ENCODE measurements at places on chromosomes 5 and 9.

DNA sequence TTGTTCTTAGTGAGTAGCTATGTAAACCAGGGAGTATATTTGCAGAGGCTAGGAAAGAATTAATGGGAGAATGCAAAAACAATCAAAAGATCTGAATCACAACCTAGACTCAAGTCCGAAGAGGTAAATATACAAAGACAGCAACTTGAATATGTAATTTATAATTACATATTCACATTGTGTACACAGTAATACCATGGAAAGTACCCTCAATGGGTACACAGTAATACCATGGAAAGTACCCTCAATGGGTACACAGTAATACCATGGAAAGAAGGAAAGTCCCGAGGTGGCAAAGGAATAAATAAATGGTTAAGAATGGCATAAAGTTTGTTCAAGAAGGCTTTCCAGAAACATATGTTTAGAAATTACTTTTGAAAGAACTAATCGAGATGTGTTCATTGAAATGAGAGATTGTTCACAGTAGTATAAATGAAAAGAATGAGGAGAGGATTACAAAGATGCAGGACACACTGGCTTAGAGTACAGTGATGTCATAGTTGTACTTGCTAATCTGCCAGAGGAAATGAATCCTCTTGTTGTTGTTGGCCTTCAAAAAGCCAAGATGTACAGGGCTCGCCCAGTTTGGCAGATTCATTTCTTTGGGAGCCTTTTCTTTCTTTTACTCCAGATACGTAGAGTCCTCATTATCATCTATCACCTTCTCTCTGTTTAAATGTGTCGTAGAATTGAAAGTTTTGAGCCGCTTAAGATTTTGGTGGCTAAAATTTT, 116.0 kb downstream of the UNC13B start:
- no peak for DNase-seq

GRCh38 chr9:133054194-133054890, 7.4 kb upstream of the CEL start:
- no peak for DNase-seq

- DNase-seq: no peak
Observed at GRCh38 chr5:156189628-156190027, 137.3 kb upstream of the SGCD start.

GRCh38 chr5:128673000-128673399, 135.0 kb upstream of the FBN2 start:
- no peak for DNase-seq

- no peak for DNase-seq
Observed at GRCh38 chr5:139901251-139901575, 105.6 kb downstream of the PSD2 start.

DNA sequence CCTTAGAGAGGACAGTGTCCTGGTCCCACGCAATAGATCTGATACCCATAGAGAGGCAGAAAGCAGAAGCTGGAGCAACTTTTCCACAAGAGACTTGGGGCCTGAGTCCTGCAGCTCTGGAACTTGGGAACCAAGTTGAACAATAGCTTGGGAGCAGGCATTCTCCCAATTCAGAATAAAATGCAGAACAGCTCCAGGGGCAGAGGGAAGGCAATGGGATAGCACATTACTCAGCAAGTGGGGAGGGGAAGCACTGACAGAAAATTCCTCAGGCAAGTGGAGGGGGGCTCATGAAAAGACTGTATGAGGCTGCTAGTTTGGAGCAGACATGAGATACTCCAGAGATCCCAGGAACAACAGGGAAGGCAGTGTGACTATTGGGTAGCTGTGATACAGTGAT, 513.6 kb downstream of the HINT1 start:
- no peak for DNase-seq

- no peak for DNase-seq
Observed at GRCh38 chr9:127776195-127776923, 2.1 kb downstream of the SH2D3C start.

- no peak for DNase-seq
Observed at GRCh38 chr5:168809218-168809617, 230.1 kb upstream of the PANK3 start.

DNA sequence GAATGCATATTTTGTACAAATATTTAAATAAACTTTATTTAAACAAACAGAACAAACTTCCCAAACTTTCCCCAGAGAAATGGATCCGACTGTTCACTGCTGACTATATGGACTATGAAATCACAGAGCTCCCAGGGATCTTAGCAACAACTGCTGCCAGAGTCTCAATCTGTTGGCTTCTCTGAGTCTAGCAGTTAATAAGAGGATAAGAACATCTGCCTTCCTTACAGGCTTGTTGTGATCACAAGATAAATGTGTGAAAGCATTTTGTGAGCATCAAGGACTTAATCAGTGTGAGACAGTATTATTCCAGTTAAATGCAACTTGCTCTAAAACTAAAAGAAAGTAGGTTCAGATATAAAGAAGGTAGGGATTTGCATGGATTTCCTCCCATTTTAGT, 31.4 kb upstream of the MYOT start:
- no peak for DNase-seq

GRCh38 chr5:129972465-129973141, 68.3 kb downstream of the CHSY3 start:
- no peak for DNase-seq

- no peak for DNase-seq
Observed at GRCh38 chr5:167721926-167722440, 569.5 kb upstream of the WWC1 start.

- no peak for DNase-seq
Observed at GRCh38 chr5:102930244-102930643, 175.1 kb downstream of the PAM start.

DNA sequence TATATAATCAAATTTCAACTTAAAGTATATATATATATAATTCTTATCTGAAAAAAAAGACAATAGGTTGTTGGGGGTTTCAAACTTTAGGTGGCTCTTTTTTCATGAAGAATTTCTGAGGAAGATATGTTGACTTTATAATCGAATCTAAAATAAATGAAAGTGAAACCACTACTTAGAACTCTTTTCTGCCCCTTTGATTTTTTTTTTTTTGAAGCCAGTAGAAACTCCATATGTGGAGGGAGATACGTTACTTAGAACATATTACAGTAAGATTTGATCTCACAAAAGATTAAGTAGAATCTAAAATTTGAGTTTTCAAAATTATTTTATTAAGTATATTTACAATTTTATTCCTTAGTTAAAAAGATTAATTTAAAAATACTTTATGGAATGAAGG, 96.9 kb downstream of the ATG10 start:
- no peak for DNase-seq

- no peak for DNase-seq
Observed at GRCh38 chr5:30900367-30900766, 293.1 kb upstream of the CDH6 start.

DNA sequence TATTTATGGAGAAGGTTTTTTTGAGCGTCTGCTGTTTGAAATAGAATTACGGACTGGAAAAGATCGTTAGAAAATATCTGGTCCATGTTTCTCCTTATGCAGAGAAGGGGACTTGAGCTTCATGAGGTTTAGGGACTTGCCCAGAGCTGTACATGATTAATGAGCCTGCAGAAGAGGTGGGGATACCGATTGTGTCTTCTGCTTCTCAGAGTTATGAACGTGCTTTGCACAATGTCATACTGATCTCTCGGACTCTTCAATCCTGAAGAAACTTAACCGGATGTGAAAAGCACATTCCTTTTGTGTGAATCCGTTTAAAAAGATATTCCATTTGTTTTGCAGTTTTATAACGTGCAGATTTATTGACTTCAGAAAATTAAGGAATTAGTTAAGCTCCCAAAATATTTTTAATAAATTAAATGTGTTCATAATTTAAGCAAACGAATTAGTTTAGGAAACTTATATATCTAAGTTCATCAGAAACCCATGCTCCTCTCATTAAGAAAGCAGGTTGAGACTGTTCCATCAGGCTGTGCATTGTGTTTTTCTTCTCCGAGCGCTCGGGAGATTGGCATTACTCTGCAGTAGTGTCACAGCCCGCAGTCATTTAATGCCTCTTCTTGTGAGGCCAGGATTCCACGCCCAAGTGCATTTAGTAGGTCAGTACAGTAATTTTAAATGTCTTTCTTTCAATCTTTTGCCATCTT, 40.8 kb upstream of the MEF2C start:
- no peak for DNase-seq

Measured in renal pelvis (tissue), 12 donors.